Subcutaneous adipose tissue (tissue), 4 donors: ENCODE measurements at places on chromosomes 7 and 10. TPM values are rescaled to one million over a fixed set of nuclear protein-coding genes. Genes with fewer than 3 reads are reported as not detected.

The CUEDC2 gene
- 50.9 TPM for total RNA-seq

The CCDC172 gene
- not detected for total RNA-seq

The ARHGAP12 gene
- 39.9 TPM for total RNA-seq

The SND1 gene
- 98.3 TPM for total RNA-seq

The CEP55 gene
- 2.4 TPM for total RNA-seq

The DPP6 gene
- total RNA-seq = 2.0 TPM
